ENCODE measurements at places on chromosomes 6 and 20. TPM values are rescaled to one million over a fixed set of nuclear protein-coding genes. Genes with fewer than 3 reads are reported as not detected.

The SOX18 gene
- 75.7 TPM for total RNA-seq

The MRPL14 gene
- 57.9 TPM for total RNA-seq

The STMND1 gene
- total RNA-seq = not detected

The NFKBIE gene
- total RNA-seq = 9.6 TPM

The LINC00237 gene
- under 0.01 TPM for total RNA-seq

All from dermis microvascular lymphatic vessel endothelial cell (primary cell).